ENCODE measurements at places on chromosomes 7 and 10. TPM values are rescaled to one million over a fixed set of nuclear protein-coding genes. Genes with fewer than 3 reads are reported as not detected.

- H3K4me1 ChIP-seq: peaks cover 38% of the 10 kb centered on the region
- peak within 1 kb of the TSS; percentile 83 for H3K4me3 ChIP-seq
- H3K27ac ChIP-seq: peak within 1 kb of the TSS; percentile 71
- peaks cover 6% of the 10 kb centered on the region for H3K36me3 ChIP-seq
Observed at GRCh38 chr10:104254493-104255310, at the start of gene GSTO1. Gene GSTO1, plus strand, starts transcription at chr10:104254892. Its CDS starts 37 bp downstream, at chr10:104254929.

DNA sequence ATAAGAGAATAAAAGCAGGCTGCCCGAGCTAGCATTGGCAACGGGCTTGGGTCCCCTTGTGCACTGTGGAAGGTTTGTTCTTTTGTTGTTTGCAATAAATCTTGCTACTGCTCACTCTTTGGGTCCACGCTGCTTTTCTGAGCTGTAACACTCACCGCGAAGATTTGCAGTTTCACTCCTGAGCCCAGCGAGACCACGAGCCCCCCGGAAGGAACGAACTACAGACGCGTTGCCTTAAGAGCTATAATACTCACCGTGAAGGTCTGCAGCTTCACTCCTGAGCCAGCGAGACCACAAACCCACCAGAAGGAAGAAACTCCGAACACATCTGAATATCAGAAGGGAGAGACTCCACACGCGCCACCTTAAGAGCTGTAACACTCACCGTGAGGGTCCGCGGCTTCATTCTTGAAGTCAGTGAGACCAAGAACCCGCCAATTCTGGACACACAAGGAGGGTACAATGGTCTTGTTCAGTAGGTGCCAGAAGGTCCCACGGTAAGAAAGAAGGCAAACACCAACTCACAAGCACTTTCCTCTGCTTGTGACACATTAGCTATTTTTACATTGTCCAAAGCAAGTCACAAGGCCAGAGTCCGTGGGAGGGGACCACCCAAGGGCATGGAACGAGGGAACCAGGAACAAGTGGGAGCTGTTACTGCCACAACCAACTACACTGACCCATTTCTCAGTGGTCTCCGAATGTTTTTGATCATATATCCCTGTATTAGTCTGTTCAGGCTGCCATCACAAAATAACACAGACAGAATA is 29.2 kb upstream of the CACUL1 start:
- no peak overlapping the region for H3K4me3 ChIP-seq
- no peaks in the 10 kb centered on the region for H3K36me3 ChIP-seq
- H3K4me1 ChIP-seq: no peaks in the 10 kb centered on the region
- DNase-seq: no peak

Gene PARD3
- total RNA-seq: 64.8 TPM

DNA sequence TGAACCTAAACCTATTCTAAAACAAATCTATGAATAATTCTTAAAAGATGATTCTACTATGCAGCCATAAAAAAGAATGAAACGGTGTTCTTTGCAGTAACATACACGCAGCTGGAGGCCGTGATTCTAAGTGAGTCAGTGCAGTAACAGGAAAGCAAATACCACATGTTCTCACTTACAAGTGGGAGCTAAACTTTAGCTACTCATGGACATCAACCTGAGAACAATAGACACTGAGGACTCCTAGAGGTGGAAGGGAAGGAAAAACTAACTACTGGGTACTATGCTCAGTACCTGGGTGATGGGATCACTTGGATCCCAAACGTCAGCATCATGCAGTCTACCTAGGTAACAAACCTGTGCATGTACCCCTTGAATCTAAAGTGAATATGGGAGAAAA is 575.0 kb upstream of the MGMT start:
- no peaks in the 10 kb centered on the region for H3K36me3 ChIP-seq
- no peaks in the 10 kb centered on the region for H3K27me3 ChIP-seq
- H3K4me3 ChIP-seq: no peak overlapping the region
- no peak overlapping the region for H3K27ac ChIP-seq

Gene SFRP5
- 35.0 TPM for total RNA-seq

Gene ADAMTS14
- total RNA-seq: 0.63 TPM

Gene SLC29A4
- total RNA-seq: 28.3 TPM

GRCh38 chr10:130012129-130012528 is 48.1 kb upstream of the EBF3 start:
- H3K27ac ChIP-seq: no peak overlapping the region
- no peaks in the 10 kb centered on the region for H3K4me1 ChIP-seq
- H3K27me3 ChIP-seq: peaks cover 3% of the 10 kb centered on the region
- H3K36me3 ChIP-seq: no peaks in the 10 kb centered on the region

GRCh38 chr10:17808971-17809841 is at the start of gene MRC1:
Gene MRC1, plus strand, starts transcription at chr10:17809348. Its CDS starts 118 bp downstream, at chr10:17809466.
- no peak for DNase-seq
- no peaks in the 10 kb centered on the region for H3K27me3 ChIP-seq
- no peak within 1 kb of the TSS for H3K27ac ChIP-seq
- no peaks in the 10 kb centered on the region for H3K4me1 ChIP-seq
- H3K36me3 ChIP-seq: no peaks in the 10 kb centered on the region

Gene ARHGEF35
- 0.35 TPM for total RNA-seq

DNA sequence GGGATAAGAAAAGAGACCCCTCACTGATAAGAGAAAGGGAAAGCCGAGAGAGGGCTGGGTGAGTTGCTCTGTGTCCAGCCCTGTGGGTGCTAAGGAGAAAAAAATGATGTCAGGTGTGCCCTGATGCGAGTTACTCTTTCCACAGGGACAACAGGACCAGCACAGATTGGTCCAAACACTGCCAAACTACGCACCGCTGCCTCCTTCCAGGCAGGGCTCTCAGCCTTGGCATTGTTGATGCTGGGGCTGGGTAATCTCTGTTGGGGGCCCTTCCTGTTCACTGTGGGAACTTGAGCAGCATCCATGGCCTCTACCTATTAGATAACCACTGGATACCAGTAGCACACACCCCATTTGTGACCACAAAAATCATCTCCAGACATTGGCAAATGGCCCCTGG is 10.3 kb upstream of the ATP6V0E2 start:
- no peak overlapping the region for H3K4me3 ChIP-seq
- no peaks in the 10 kb centered on the region for H3K4me1 ChIP-seq
- no peak for DNase-seq
- no peak overlapping the region for H3K27ac ChIP-seq
- H3K36me3 ChIP-seq: no peaks in the 10 kb centered on the region

GRCh38 chr7:120442838-120443237 is 169.9 kb downstream of the KCND2 start:
- no peaks in the 10 kb centered on the region for H3K27me3 ChIP-seq
- no peak overlapping the region for H3K4me3 ChIP-seq
- no peak for DNase-seq
- H3K36me3 ChIP-seq: no peaks in the 10 kb centered on the region
- no peak overlapping the region for H3K27ac ChIP-seq
- no peaks in the 10 kb centered on the region for H3K4me1 ChIP-seq

Gene PNLIP
- not detected for total RNA-seq

- DNase-seq: peak; percentile 20
- H3K36me3 ChIP-seq: no peaks in the 10 kb centered on the region
- H3K4me1 ChIP-seq: peaks cover 18% of the 10 kb centered on the region
- no peaks in the 10 kb centered on the region for H3K27me3 ChIP-seq
- H3K4me3 ChIP-seq: no peak overlapping the region
Observed at GRCh38 chr7:105245398-105246114, 143.2 kb downstream of the SRPK2 start.

DNA sequence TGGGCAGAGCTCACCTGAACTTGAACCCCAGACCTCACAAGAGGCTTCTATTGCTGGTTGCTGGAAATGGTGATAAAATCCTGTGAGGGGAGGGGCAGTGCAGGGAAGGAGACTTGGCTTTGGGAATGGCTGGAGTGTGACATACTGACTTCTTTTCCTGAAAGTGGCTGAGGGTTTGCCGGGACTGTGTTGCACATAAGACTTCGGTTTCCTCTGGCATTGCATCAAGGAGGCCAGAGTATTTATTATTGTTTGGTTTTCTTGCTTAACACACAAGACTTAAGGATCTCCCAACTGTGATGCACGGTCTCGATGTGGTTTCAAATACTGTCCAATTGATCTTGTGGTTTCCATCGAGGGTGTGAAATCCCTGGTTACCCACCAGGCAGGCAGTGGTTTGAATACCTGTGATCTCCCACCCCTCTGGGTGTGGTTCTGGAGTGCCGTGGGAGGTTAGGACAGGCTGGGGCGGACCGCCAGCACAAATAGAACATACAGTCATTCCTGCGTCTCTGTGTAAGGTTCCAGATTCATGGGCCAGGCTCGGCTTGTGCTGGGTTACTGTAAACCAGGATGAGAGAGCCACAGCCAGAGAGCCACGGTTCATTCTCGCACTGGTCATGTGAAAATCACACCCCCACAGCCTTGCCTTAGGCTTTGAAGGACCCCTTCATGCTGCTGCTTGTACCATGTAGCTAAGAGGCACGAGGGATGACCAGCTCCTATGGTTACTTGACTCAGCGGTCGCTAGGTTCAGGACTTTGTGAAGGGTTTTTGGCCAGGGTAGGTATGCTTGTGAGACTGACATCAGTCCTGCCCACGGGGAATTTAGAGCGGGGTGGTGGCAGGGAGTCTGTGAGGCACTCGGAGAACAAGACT is 39.2 kb downstream of the WBP1L start:
- no peaks in the 10 kb centered on the region for H3K27me3 ChIP-seq
- H3K4me3 ChIP-seq: no peak overlapping the region
- no peaks in the 10 kb centered on the region for H3K36me3 ChIP-seq
- peaks cover 50% of the 10 kb centered on the region for H3K4me1 ChIP-seq

- H3K27me3 ChIP-seq: no peaks in the 10 kb centered on the region
- H3K4me1 ChIP-seq: peaks cover 10% of the 10 kb centered on the region
Observed at GRCh38 chr7:30841801-30842541, 69.7 kb upstream of the AQP1 start.

Gene BTBD16
- total RNA-seq: not detected

GRCh38 chr10:89114846-89115625 is 92.1 kb downstream of the CH25H start:
- H3K4me1 ChIP-seq: no peaks in the 10 kb centered on the region
- no peak overlapping the region for H3K27ac ChIP-seq
- H3K4me3 ChIP-seq: no peak overlapping the region
- no peaks in the 10 kb centered on the region for H3K36me3 ChIP-seq

DNA sequence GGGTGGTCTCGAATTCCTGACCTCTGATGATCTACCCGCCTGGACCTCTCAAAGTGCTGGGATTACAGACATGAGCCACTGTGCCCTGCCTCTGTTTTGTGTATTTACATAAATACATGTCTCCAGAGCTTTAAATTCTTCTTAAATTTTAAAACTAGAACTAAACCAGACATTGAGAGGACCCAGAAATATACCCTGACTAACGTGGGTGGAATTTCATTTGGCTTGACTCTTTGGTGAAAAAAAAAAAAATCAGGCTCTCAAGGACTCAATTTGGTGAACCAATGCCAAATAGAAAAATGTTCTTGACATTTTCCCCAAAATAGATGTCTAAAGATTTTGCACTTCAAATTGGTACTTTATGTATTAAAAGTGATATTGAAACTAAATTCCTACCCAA is 16.6 kb upstream of the FAS start:
- H3K27ac ChIP-seq: no peak overlapping the region
- H3K27me3 ChIP-seq: no peaks in the 10 kb centered on the region
- no peaks in the 10 kb centered on the region for H3K4me1 ChIP-seq
- no peak overlapping the region for H3K4me3 ChIP-seq

DNA sequence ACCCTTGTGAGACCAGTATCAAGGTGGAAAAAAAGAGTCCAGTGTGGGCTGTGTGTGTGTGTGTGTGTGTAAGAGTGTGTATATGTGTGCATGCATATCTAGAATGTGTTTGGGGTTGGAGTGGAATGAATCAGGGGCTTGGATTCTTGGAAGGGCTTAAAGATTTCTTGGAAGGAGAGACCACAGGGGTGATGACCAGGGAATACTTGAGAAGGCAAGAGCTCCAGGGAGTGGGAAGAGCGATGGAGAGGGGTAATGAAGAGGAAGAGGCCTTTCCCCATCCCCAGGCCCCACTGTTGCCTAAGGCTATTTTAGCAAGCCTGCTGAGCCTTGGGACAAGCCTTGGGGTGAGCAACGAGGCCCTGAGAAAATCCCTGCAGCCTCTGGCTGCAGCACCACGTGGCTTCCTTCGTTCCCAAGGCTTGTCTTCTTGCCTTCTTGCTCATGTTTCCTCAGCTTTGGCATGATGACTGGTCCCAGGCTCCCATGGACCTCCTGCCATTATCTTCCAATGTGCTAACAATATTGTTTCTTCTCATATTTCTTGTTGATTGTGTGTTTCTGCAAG is 663.4 kb downstream of the INHBA start:
- no peak for DNase-seq
- H3K4me3 ChIP-seq: no peak overlapping the region
- H3K27ac ChIP-seq: no peak overlapping the region
- no peaks in the 10 kb centered on the region for H3K4me1 ChIP-seq
- no peaks in the 10 kb centered on the region for H3K27me3 ChIP-seq
- H3K36me3 ChIP-seq: no peaks in the 10 kb centered on the region

GRCh38 chr10:101233863-101234262 is 4.6 kb upstream of the LBX1 start:
- H3K4me1 ChIP-seq: peaks cover 10% of the 10 kb centered on the region
- DNase-seq: no peak
- no peaks in the 10 kb centered on the region for H3K36me3 ChIP-seq
- H3K4me3 ChIP-seq: no peak overlapping the region

DNA sequence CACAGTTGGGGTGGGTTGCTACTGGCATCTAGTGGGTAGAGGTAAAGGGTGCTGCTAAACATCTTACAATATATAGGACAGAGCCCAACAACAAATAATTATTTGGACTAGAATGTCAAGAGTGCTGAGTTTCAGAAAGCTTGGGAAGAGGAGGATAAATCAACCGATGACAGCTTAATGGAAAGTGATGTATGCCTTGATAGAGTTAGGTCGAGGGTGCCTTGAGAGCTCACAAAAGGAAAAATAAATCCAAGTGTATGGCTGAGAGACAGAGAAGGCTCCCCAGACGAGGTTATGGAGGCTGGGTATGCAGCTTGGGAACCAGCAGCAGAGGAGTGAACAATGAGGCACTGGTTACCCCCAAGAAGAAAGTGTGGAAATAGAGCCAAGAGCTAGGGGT is 211.1 kb downstream of the HDAC9 start:
- no peak overlapping the region for H3K27ac ChIP-seq
- H3K4me3 ChIP-seq: no peak overlapping the region
- H3K4me1 ChIP-seq: peaks cover 12% of the 10 kb centered on the region
- DNase-seq: no peak

DNA sequence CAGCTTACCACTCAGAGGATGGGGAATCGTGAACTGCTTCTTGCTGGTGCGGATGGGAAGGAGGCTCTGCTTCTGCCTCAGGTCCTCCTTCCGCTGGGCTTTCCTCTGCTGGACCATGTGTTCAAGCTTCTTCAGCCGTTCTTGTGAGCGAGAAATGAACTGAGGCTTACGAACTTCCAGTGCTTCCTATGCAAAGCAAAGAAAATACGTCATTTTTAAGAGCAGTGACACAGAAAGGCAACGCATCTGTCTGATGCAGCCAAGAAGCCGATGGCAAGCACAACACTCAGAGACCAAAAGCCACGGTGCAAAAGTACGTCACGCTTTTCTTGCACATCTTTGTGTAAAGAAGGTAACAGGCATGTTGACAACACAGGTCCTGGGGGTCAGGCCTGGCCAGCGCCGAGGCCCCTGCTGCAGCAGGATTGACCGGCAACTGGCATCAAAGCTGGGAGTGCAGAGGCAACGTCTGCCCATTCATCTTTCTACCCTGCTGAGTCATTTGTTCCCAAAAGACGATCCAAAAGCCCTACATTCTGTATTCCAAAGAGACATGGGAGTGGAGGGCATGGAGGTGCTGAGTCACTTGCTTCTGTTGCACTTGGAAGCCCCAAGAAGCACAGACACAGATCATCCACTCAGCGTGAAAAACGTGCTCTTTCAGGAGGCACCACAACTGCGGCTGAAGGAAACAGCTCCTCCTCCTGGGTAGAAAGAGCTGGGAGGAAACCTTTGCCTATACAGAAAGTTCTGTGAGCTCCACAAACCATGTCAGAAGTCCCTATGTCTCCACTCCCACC is 71.0 kb upstream of the ADAM12 start:
- no peaks in the 10 kb centered on the region for H3K27me3 ChIP-seq
- H3K27ac ChIP-seq: no peak overlapping the region

Gene CWF19L1
- total RNA-seq: 14.3 TPM

Gene PNLIPRP1
- total RNA-seq: not detected

Measured in cardiac muscle cell (in vitro differentiated cells and primary cell).